Colonic mucosa (tissue), 4 donors: ENCODE measurements at places on chromosomes 5 and 9. TPM values are rescaled to one million over a fixed set of nuclear protein-coding genes. Genes with fewer than 3 reads are reported as not detected.

Gene WNT8A
- not detected for total RNA-seq

Gene C9orf43
- total RNA-seq, result 0.57 TPM

Gene PAEP
- total RNA-seq, result not detected

Gene TDRD7
- total RNA-seq, result 28.8 TPM

Gene DOCK8
- total RNA-seq, result 5.8 TPM

DNA sequence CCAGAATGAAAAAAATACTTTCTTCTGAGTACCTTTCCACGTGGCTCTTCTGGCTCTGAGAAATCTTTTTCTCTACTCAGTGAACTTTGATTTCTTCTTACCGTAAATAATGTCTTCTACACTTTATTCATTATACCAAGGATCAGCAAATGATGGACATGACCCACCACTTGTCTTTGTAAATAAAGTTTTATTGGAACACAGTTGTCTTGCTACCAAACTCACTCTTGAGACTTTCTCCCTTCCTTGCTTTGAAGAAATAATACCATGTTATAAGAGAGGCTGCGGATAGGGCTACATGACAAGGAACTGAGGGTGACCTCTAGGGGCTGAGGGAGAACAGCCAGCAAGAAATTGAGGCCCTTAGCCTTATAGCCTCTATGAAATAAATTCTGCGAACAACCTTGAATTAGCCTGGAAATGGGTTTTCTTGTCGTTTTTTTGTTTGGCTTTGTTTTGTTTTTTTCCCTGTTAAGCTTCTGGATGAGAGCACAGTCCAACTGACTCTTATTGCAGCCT, 212.5 kb downstream of the COMMD10 start:
- no peak for DNase-seq

GRCh38 chr9:110479481-110479880, 100.1 kb downstream of the SVEP1 start:
- DNase-seq, result no peak

- no peak for DNase-seq
Observed at GRCh38 chr5:135340568-135340967, 58.5 kb downstream of the MACROH2A1 start.

- no peak for DNase-seq
Observed at GRCh38 chr9:76516350-76516749, 57.4 kb downstream of the GCNT1 start.

- DNase-seq, result no peak
Observed at GRCh38 chr9:20054734-20055133, 265.9 kb upstream of the SLC24A2 start.

GRCh38 chr5:34686762-34687268, 30.7 kb downstream of the RAI14 start:
- peak; percentile 86 for DNase-seq

- no peak for DNase-seq
Observed at GRCh38 chr9:113390192-113390960, 10.7 kb downstream of the ALAD start.

DNA sequence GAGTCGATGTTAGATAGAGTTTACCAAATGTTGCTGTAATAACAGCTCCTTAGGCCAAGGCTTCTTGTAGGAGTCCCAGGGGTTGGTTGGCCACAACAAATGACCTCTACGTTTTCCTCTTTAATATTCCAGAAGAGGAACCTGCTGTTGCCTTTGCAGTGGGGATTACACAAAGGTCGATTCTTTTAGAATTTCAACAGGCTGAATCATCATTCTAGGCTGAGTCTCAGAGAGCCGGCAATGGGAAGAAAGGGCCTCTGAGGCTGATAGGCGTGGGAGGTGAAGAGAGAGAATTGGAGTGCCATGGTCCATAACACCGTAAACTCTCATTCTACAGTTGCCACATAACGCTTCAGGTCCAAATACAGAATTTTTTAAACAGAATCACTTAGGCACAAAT, 405.9 kb upstream of the DAP start:
- no peak for DNase-seq
